ENCODE measurements at places on chromosomes 6 and 20.

DNA sequence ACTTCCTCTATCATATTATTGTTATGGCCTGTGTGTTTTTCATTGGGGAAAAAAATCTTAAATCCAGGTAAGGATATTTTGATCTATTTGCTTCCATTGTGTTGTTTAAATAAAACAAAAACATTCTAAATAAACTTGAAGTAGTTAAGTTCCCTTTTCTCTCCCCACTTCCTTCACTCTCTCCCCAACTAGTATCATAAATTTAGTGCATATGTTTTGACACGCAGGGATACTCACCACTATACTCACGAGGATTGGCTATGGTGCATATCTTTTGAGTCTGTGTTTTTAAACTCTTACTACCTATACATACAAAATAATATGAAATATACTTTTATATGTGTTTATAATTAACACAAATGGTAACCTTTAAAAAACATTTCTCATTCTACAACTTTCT lies 5.2 kb downstream of the TTLL9 start:
- no peak for DNase-seq

- DNase-seq: no peak
Measured at GRCh38 chr6:74645108-74645849, 560.6 kb downstream of the COL12A1 start.

DNA sequence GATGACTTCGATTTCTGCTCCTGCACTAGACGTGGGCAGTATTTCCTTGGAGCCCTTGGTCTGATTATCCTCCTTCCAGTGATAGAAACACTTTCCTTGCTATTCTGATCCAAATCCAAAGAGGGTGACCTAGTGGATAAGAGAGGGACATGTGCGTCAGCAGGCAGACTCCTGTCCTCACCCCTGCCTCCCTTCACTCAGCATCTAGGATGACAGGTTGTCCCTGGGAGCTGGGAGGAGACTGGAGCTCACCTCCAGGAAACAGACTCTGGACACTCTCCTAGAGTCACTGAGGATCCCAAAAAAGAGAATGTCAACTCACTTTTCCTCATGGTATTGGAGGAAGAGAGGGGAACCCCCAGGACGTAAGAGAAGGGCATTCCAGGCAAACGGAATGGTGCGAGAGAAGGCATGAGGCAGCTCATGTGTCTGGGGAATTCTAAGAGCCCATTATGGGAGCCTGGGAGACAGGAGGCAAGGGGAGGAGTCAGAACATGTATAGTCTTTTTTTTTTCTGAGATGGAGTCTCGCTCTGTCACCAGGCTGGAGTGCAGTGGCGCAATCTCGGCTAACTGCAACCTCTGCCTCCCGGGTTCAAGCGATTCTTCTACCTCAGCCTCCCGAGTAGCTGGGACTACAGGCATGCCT lies 2.2 kb downstream of the C20orf173 start:
- DNase-seq: no peak

GRCh38 chr20:21102603-21103311 lies 3.4 kb downstream of the LINC00237 start:
- DNase-seq: no peak

- DNase-seq: no peak
Measured at GRCh38 chr6:64122712-64123375, 487.2 kb downstream of the PHF3 start.

DNA sequence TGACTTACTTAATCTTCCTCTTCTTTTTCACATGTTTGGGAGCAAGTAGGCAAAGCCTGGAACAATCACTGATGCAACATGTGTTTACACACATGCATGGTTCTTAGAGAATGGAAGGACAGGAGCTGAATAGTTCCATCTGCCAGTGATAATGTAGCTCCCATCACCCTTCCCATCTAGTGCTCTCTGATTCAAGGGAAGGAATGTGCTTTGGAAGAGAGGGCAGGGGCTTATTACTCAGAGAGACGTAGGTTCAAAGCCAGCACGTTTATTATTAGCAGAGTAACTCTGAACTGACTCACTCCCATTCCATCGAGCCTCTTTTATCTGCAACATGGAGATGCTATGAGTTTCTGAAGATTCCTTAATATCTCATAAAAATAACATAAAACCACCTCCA lies 211.9 kb downstream of the GMPR start:
- no peak for DNase-seq

GRCh38 chr20:57630061-57630460 lies 9.8 kb upstream of the ZBP1 start:
- no peak for DNase-seq

DNA sequence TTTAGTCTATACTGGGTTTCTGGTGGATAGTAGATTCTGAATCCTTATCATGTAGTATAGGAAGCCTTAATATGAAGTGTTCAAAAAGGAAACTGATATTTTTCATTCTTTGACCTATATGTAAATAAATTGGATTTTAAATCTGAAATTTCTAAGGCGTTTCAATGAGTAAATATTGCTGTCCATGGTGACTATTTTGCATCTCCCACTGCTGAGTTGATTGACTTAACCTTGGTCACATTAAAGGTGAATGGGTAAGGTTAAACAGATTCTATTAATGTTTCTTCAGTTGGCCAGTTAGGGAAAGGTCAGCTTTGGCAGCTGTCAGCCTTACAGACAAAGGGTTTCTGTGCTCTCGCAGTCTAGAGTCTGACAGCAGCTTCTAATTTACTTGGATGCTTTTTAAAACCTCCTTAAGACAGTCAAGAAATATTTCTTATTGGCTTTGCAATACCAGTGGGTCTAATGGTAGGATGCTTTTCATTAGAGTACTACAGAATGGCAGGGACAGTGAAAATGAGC lies 24.8 kb downstream of the PRIM2 start:
- DNase-seq: no peak

DNA sequence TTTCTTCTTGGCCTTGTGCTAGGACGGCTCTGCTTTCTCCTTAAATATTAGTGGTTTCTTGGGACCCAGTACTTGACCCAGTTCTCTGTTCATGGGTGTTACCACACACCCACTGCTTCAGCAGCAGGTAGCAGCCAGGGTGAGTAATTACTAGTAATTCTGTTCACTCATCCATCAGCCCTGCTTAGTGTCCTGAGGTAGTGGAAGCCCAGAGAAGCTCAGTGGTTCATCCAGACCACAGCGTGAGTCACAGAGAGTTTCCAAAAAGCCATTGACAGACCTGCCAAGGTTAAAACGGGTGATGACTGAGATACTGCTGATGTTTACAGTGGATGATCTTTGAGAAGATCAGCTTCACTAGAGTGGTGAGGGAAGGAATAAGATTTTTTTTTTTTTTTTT lies 51.7 kb upstream of the HINT3 start:
- DNase-seq: no peak

GRCh38 chr20:4853004-4853403 lies 131.3 kb downstream of the PRND start:
- no peak for DNase-seq

GRCh38 chr6:126640921-126641320 lies 301.0 kb downstream of the CENPW start:
- DNase-seq: no peak

- DNase-seq: no peak
Measured at GRCh38 chr6:19753826-19754225, 83.3 kb upstream of the ID4 start.

DNA sequence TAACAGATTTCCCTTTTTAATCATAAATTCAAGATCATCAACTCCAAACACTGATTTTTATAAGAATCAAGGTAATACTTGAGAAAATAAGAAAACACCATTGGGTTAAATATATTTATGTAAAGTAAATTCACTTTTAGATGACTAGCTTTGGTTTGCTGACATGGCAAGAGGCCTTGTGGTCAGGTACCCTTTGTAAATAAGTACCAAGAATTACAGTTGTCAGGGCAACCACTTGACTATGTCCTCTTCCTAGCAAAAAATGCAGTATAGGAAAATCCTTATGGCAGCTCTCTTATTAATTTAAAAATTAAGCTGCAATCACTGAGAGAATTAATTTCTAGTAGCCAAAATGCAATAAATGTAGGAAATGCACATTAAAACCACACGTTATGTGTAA lies 153.8 kb downstream of the INSM1 start:
- no peak for DNase-seq

GRCh38 chr6:162234631-162235030 lies 492.9 kb downstream of the PRKN start:
- no peak for DNase-seq

DNA sequence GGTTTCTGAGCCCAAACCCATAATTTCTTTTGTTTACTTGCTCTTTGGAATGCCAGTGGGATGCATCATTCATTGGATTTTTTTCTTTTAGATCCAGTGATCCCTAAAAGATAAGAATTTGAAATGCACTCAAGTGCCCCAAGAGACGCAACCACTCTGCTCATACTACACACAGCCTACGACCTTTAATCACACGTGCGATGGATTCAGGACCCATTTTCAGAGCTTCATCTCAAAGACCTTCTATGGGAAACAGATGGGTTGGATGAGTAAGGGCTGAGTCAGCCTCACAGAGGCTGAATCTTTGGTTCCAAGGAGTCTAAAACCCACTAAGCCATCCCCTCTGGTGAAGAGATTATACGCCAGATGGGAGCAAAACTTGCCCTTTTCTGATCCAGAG lies 265.5 kb upstream of the EXOC2 start:
- no peak for DNase-seq

DNA sequence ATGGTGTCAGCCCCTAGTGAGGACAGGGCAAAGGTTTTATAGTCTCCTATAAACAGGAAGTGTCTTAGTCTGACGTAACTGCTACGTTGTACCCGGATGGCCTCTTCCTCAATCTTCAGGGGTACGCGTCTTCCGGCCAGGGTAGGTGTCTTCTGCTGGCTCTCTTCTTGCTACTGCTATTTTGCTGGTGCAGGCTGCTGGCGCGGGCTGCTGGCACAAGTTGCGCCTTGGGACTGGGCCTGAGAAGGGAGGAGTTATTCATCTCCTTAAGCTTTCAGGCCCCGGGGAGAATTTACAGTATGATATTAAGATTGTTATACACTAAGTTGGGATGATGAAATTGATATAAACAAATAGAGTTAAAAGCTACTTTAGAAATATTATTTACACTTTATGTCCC lies 74.4 kb downstream of the HDGFL1 start:
- DNase-seq: no peak

DNA sequence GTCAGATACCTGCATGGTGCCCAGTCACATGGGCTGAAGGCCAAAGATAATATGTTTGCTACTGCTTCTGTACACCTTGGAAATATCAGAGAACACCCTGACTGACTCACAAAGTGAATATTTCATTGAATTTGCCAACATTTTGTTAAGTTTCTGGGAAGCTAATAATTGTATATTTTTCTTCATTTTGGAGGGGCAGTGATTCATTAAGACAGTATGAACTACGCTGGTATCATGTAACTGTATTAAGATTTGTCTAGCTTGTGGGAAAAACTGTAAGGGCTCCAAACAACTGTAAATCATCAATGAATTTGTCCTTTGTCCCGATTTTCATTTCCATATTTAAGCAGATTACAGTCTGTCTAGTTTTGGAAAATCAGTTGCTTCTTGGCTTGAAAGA lies 102.3 kb upstream of the CCN2 start:
- no peak for DNase-seq

DNA sequence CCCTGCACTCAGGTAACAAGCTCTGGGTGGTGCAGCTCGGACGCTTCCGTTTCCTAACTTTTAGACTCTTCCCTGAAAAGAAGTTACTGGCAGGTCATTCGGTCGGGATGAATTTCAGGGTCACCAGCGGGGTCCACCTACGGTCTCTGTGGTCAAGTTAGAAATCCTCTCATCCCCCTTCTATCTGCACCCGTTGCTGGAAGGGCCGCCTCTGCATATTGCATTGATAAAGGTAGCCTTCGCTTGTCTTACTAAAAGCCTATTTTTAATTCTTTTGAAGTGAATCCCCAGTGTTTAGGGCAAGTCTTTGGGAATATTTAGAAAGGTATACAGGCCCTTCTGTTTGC lies 47.3 kb downstream of the LRRN4 start:
- no peak for DNase-seq

- DNase-seq: no peak
Measured at GRCh38 chr6:20205722-20206161, 6.5 kb downstream of the MBOAT1 start.

GRCh38 chr6:1798965-1799325 lies 189.2 kb downstream of the FOXC1 start:
- no peak for DNase-seq

DNA sequence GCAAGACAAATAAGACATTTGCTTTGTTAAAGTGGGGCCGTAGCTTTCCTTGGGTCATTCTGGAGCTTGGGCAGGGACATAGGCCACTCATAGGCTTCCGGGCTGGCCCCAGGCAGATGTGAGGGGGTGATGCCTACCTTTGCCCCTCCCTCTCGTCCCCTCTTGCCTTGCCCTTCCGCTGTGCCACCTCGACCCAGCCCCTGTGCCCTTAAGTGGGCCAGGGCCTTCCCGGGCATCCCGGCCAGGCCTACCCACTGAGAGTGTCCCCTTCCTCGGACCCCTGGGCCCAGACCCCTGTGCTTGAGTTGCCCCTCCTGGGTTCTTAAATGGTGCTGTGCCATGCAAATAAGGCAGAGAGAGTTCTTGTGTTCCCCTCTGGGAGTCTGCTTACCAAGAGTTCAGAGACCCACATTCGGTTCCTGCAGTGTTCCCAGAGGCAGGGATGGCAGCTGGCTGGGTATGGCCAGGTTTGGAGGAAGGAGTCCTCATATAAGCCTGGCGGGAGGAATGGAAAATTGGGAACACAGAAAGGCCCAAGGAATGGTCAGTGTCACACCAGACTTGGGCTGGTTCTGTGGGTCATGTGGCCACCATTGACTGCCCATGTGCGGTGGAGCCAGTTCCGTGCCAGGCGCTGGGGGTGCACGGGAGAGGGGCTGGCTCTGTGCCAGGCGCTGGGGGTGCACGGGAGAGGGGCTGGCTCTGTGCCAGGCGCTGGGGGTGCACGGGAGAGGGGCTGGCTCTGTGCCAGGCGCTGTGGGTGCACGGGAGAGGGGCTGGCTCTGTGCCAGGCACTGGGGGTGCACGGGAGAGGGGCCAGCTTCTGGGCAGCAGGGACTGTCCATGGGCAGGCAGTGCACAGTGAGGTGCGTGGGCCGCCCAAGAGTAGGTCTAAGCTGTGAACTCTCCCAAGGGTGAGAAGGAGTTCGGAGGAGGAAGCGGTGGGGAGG lies 173.5 kb upstream of the SNX9 start:
- DNase-seq: peak; percentile 31

DNA sequence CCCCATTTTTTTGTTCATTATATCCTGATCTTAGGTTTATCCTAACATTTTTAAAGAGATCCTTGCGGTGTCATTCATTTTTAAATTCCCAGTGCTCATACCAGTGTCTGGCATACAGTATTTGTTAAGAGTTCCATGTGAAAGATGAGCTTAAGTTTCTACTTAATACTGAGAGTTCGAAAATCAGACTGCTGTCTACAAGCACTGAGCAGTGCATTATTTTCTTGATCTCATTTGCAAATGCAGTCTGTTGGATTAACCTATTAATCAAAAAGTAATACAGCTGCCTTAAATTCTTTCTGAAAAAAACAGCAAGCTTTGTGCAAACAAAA lies 663 bp downstream of the COQ3 start:
- no peak for DNase-seq

DNA sequence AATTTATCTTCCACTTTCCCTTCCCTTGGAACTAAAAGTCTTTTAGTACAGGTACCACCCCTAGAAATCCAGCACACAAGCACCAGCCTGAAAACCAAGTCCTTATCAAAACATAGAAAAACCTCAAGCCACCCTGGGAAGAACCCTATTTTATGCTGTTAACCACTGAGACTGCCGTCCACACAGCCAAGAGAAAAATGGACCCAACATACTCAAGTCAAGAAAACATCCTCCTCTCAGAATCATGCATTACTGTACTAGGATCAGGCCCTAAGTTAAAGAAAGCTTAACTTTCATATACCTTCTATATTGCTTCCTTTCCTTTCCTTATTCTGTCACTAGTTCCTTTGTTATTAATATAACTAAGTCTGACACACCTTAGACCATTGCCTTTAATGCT lies 16.9 kb upstream of the GOPC start:
- no peak for DNase-seq

Measured in breast epithelium (tissue), 4 donors.